ENCODE measurements at places on chromosomes 12 and 14.

- no peak for DNase-seq
Measured at GRCh38 chr12:99746538-99746937, 99.0 kb downstream of the GARIN6 start.

GRCh38 chr12:13167226-13167625 is 29.3 kb upstream of the EMP1 start:
- DNase-seq: no peak

GRCh38 chr14:91341334-91341733 is 76.3 kb downstream of the CCDC88C start:
- no peak for DNase-seq

DNA sequence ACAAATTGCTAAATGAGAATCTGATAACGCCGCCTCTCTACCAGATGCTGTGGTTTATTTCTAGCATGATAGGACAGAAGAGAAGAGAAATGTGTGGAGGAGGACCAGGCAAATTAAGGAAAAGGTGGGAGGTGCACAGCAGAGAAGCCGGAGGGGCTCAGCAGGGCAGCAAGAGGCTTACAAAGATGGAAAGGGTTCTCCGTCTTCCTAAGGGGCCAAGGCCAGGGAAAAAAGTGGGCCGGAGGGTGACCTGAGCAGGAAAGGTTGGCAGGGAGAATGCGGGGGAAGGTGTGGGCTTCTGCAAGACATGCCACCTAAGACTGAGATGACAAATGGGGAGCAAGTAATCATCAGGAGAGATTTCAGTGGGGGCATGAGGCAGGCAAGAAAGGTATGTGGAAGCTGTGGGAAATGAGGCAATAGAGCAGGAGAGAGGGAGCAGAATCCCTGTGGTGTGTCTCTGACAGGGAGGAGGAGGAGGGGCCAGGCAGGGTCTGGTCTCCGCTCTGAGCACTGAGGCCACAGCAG is 18.7 kb downstream of the MANSC1 start:
- DNase-seq: no peak

- DNase-seq: no peak
Measured at GRCh38 chr12:29041621-29042020, 107.5 kb upstream of the FAR2 start.

DNA sequence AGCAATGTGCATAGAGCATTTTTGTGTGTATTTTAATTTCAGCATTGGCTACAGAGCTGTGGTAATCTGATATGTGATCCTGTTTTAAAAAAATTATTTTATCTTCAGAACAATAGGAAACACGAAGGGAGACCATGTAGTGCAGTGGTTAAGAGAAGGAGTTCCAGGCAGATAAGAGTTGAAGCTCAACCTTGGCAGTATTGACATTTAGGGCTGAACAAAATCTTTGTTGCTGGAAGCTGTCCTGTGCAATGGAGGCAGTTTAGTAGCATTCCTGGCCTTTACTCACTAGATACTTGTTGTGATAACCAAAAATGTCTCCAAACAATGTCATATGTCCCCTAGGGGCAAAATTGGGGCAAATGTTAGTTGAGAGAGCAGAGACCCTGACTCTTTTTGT is 59.2 kb downstream of the CHST11 start:
- no peak for DNase-seq

DNA sequence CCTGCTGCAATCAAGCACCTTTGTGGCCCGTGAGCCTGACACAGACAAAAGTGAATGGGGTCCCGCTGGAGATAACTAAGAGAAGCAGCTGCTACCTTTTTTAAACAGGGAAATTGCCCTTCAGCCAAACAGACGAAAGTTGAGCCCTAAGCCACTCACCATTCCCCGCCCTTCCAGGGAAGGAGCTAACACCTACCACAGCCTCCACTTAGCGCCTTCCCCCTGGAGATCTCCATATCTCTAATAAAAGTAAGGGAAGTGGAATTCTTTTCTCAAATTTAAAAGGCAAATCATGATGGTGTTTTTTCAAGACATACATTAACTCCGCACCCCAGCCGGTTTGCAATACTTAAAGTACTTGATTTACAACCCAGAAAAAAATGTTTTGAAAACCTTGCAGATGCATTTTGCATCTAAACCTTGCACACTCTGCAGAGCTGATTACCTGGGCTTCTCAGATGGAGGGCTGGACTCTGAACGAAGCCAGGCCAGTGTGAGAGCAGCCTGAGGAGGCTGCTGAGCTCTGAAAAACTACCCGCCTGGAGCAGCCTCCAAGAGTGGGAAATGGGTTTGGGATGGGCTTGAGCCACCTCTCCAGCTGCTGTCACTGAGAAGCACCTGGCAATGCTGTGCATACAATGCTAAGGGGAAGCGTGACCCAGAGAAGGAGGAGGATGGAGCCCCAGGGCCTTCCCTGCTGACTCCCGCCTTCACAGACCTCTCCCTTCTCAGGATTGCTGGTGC is 10.0 kb downstream of the NUAK1 start:
- no peak for DNase-seq

DNA sequence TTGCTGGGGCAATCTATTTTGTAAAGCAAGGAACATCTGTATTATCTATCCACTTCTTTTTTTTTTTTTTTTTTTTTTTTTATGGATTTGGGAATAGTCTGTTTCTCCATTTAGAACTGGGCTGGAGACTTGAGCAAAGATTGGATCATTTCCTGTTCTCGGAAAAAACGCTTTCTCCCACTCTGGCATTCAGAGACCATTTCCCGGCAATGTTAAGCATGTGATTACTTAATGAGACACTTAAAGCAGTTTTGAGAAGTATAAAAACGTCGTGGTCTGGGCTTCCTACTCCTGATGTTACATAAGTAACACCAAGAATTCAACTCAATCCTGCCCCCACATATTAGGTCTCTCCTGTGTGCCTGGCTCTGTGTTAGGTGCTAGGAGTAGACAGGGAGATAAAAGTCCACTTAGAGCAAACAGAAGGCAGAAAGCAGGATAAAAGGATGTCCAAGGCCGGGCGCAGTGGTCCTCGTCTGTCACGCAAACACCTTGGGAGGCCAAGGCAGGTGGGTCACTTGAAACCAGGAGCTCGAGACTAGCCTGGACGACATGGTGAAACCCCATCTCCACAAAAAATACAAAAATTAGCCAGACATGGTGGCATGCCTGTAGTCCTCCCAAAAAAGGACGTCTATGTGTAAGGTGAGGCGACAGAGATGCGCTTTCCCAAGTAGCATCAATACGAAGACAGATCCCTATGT is 152.1 kb upstream of the GSC start:
- DNase-seq: no peak

DNA sequence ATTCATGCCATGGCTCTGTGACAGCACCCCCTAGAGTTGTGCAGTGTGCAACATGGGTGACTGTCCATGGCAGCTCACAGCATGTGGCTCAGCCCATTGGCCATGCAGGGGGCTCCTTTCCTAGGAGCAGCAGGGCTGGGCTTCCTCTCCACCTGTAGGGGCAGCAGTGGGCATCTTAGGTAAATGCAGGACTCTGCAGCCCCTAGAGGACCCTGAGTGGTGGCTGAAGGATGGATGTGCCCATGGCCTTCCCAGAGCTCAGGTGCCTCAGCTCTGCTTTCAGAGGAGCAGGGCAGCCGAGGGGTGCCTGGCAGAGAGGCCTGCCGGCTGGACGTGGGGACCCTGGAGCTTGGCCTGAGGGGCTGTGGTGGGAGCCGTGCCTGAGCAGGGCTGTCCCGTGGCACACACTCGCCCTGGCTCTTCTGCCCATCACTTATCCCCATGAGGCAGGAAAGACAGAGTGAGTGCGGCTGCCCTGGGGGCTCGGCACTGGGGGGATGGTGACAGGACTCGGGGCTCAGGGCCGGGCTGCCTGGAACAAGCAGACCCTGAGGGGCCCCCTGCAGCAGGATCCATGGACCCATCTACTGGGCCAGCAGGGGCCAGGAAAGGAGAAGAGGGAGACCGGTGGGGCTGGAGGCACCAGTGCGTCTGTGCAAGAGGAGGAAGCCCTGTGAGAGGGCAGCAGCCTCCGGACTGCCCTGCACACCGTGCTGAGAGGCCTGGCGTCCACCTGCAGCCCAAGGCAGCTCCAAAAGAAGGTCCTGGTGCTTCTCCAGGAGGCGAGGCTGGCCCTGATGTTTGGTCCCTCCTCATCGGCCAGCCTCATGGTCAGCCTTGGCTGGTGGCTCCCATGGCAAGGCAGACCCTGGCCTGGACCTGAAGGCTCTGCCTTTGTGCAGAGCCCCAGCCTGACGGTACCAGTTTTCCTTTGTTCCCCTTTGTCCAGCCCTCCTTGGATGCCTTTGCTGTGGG is 7.6 kb downstream of the ADSS1 start:
- no peak for DNase-seq

DNA sequence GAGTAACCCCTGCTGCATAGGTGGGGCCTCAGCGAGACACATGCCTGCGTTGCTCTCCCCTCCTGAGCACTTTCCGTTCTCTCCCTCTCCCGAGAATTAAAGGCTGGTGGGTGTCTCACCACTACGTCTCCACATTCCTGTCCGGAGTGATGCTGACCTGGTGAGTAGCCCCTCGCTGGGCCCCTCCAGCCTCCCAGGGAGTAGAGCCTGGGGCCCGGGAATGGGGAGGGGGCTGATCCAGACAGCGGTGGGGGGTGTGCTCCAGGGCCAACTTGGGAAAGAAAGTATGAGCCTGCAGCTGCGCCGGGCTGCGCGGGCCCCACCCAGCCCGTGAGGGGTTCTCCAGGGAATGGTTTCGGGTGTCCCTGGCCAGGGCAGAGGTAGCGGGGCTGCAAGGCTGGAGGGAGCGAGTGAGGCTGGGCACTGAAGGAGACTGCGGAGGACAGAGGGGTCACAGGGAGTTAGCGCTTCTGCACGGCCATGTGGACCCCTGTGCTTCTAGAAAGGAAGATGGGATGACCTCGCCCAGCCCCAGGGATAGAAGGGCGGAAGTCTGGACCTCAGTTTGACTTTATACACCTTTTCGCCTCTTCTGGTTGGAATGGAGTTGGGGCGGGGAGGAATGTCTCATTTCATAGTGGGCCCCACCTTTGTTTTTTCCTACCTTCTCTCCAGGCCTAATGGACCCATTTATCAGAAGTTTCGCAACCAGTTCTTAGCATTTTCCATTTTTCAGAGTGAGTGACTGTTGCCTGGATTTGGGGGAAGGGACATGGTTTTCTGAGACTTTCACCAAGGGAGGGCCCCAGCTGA is 22.5 kb downstream of the RHOF start:
- no peak for DNase-seq

DNA sequence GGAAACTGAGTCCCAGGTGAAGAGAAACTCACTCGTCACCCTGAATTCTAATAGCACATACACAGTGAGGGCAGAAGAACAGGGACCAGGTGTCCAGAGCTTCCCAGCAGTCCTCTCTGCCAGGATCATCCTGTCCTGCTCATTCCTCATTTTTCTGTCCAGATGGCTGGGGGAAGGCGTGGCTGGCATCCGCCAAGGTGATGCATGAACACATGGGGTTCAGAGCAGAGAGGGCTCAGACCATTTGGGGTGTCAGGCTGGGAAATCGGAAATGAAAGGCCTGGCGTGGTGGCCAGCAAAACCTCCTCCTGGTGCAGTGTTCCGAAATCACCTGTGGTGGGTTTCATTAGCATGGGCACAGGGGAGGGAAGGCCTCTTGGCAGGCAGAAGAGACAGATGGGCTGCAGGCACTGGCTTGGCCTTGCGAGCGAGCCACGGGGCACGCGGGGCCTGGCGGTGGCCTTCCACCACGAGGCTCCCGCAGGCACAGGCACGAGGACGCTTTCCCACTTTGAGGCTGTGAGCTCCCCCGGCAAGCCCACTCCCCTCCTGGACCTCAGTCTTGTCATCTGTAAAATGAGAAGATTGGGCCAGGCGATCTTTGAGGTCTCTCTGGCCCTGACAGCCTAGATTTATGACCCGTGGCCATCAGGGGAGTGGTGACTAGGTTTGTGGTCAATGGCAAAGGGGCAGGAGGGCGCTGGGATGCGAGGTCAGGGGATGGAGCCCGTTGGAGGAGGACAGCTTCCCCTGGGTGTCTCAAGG is 68.5 kb downstream of the TSPAN9 start:
- DNase-seq: no peak

GRCh38 chr14:41606532-41607303 is at the start of gene LRFN5:
Gene LRFN5, plus strand, starts transcription at chr14:41606876.
- DNase-seq: no peak

DNA sequence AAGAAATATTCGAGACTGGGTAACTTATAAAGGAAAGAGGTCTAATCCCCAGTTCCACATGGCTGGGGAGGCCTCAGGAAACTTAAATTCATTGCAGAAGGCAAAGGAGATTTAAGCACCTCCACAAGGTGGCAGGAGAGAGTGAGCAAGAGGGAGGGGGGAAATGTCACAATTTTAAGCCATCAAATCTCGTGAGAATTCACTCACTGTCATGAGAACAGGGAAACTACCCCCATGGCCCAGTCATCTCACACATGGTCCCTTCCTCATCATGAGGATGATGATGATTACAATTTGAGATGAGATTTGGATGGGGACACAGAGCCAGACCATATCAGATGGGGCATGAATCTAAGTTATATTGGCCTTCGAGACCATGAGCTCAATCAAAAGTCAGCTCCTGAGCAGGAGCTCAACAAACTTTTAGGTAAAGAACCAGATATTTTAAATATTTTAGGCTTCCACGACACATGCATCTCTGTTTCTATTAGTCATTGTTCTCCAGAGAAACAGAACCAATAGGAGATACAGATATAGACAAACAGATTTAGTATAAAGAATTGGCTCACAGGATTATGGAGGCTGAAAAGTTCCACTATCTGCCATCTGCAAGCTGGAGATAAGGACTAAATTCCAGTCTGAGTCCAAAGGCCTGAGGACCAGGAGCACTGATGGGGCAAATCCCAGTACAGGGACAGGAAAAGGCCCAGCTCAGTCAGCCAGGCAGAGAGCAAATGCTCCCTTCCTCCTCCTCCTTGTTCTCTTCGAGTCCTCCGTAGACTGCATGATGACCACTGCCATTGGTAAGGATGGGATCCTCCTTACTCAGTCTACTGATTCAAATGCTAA is 24.9 kb downstream of the DGLUCY start:
- DNase-seq: peak; percentile 20

DNA sequence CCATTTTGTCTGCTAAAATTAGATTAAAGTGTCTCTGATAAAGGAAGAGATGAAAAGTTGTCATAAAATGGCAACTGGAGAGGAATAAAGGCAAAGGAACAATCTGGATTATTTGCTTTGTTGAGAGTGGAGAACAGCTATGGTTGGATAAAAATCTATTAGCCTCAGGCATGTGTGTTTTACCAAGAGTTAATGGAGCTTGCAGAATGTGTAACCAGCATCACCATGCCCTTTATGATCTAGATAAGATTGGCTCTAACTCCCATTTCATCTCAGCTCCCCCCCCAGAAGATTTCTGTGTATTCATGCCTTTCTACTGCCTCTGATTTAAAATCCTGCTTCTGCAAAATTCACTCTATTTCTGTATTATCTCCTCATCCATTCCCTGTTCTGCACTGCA is 93.8 kb downstream of the GALC start:
- DNase-seq: no peak

DNA sequence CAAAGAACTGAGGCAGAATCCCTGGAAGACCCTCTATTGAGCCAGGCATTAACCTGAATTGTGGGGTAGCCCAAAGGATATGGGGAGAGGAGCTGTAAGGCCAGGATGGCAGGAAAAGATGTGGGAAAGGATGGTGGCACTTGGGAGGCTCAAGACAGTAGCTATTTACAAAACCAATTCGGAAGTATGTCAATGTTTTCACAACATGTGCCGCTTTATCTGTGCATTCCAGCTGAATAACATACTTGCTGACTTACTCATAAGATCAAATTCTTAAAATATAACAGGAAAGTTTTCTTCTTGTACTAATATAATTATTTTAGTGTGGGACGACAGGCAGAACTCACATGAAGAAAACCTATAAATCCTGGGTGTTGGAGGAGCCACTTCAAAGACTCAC is 10.6 kb downstream of the BBS10 start:
- no peak for DNase-seq

All from stimulated activated CD4-positive, alpha-beta T cell treated with anti-CD3 and anti-CD28 coated beads, Interleukin-4, amount 100 ng/mL, for 4 hours (primary cell).